ENCODE measurements at places on chromosomes 1 and 21. TPM values are rescaled to one million over a fixed set of nuclear protein-coding genes. Genes with fewer than 3 reads are reported as not detected.

BRWD1 gene
- 55.5 TPM for total RNA-seq

OR2M3 gene
- not detected for total RNA-seq

TMEM50A gene
- total RNA-seq: 117 TPM

LIN28A gene
- not detected for total RNA-seq

ZNF669 gene
- total RNA-seq: 8.5 TPM

SH3GLB1 gene
- total RNA-seq: 70.2 TPM

ZMYND12 gene
- not detected for total RNA-seq

UTS2 gene
- total RNA-seq: not detected

DNA sequence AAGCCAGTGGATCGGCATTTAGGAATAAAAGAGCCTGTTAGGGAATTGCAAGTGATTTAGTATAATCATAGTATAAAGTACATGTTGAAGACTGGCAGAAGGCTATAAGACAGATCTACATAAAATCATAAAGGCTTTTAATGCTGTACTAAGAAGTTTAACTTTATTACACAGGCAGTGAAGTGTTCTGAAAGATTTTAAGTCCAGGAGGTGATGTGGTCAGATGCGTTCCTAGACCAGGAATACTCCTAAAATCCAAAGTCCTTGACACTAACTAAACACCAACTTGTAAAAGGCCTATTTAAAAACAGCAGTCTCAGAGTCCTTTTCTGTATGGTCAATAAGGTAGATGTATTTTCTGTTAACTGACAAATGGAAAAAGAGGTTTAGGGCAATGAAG is 57.0 kb downstream of the KIFAP3 start:
- DNase-seq: no peak

DNA sequence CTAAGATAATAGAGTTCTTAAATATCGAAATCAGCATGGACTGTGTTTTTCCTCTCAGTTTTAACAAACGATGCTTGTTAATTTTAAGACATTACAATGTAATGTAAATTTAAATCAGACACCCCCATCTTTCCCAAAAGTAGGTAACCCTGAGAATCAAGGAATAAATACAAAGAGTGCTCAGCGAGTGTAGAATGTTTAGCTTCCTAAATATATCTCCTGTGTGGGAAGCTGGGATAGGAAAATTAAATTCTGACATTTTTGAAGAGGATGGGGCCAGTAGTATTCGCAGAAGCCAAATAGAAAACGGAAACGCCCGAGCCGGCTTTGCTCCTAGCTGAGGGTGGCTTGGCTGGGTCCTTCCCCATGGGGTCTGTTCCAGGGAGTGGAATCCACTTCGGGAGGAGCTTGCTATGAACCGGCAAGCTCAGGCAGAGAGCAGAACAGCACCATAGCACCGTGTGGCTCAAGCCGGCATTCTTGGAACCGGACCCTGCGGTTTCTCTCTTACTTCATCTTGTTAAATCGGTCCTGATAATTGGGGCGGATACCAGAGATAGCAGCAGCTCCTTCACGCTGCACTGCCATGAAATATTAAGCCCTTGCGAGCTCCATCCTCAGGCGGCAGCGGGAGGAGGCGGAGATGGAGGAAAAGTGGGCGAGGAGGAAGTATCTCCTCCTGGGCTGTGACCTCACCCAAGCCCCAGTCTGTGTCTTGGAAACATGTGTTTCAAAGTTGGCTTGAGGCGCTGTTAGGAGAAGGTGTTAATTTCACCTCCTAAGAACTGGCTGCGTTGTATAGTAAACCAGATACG is 24.9 kb downstream of the MAP3K7CL start:
- peak; percentile 87 for DNase-seq

DNA sequence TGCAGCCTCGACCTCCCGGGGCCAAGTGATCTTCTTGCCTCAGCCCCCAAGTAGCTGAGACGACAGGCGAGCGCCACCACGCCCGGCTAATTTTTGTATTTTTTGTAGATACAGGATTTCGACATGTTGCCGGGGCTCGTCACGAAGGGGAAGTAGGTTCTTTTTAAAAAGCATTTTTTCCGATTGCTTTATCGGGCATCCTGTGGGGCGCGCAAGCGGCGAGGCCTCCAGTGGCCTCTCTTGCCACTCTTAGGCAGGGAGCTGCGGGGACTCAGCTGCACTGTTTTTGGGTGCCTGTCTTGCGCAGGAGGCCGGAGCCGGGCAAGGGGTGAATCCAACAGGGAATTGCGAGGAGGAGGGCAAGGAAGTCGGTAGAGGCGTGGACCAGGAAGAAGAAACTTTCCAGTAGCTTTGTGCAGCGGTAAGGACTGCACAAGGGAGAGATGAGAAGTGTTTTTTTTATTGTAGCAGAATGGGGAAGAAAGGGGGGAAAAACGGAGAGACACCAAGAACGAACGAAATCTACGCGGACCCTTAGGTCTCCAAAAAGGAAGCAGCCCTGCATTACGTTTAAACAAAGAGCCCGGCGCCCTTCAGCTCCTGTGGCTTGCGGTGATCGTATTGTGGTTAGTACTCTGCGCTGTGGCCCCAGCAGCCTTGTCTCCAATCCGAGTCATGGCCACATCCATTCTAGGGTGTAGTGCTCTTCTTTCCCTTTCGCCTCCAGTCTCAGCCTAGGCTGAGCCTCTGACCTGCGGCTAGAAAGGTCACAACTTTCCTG is 164.8 kb downstream of the PPIAL4G start:
- no peak for DNase-seq

DNA sequence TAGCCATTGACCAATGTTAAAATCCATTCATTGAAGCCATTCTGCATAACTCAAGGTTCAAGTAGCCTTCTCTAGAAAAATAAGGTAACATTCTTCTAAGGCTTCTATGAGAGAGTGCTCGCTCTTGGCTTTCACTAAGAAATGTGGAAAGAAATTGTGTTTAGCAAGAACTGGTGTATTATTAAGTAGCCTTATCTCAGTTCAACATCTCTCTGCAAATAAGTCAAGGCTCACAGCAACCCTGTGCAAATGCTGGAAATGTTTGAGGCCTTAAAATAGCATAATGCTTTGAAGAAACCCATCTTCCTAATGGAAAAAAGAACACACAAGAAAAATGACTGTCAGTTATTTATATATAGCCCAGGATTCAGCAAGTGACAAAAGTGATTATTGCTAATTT is 254.1 kb upstream of the PROX1 start:
- no peak for DNase-seq

DNA sequence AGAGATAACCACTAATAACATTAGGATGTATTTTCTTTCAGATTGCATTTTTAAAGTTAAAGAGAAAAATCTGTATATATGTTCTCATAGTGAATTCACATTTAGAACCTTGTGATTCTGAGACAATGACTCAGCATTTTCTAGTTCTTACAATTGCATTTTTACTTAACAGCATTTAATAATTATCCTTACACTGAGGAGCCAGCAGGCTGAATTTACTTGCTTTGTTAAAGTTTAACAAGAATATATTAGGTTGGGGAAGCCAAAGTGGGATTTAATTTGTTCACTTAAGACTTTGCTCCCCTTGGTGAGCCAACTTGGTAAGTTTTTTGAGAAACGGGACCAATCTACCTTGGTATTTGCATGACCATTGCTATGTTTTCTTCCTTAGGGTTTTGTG is 4.5 kb downstream of the PATJ start:
- peak; percentile 8 for DNase-seq

DNA sequence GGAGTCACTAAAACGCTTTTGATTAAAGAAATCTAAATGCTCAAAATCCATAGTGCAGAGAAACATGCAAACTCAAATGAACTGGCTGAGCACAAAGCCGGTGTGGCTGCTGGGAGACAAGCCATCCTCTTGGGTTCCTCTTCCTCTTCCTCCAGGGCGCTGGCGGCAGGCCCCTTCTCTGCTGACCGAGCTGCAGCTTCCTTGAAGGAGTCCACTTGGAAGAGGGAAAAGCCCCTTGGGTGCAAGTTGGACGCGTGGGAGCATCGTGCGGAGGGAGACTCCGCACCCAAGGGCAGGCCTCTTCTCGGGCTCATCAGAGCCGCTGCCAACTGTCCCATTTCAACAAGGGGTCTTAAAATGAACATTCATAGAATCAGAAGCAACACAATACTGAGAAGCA is 7.9 kb downstream of the CCNL2 start:
- no peak for DNase-seq

GRCh38 chr1:93219443-93219842 is 38.9 kb downstream of the CCDC18 start:
- no peak for DNase-seq

DNA sequence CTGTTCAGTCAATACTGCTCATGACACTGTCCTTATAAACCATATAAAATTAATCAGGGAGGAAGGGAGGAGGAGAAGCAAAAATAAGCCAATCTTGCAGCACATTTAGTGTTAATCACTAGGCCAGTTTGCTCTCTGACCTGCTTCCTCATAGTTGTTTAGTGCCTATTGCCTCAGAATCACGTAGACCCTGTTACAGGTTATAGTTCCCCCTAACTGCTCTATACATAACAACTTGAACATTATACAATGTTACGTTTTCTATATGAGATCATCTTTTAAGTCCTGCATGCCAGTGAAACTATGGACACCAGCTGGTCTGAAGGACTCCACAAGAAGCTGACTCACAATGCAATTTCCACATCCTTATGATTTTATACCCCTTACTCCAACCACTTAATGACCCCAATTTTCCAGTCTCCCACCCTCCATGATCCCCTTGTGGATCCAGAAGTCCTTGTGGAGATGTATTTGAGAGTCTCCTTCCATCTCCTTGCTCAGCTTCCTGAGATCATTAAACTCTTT is 34.9 kb upstream of the TACSTD2 start:
- DNase-seq: no peak

DNA sequence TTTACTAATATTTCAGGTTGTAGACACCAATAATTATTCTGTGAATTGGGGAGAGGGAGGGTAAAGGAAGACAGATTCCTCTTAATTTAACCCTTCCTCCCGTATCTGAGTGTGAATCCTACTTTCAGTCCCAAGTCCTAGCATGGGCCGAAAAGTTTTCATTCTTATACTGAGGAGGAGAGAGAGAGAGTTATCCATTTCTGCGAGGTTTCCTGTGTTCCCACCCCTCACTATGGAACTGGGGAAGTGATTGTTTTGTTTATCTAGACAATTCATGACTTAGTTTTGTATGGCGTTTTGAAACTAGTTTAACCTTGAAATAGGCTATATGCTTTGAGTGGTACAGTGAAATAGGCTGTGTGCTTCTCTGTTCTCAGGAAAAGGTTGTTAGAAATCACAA is 134.0 kb upstream of the DPYD start:
- DNase-seq: no peak
